Right atrium auricular region (tissue), 2 donors: ENCODE measurements at places on chromosomes 1 and 21. TPM values are rescaled to one million over a fixed set of nuclear protein-coding genes. Genes with fewer than 3 reads are reported as not detected.

- no peaks in the 10 kb centered on the region for H3K27me3 ChIP-seq
- peak overlapping the region; percentile 51 for H3K27ac ChIP-seq
- no peaks in the 10 kb centered on the region for H3K4me1 ChIP-seq
- no peak overlapping the region for H3K4me3 ChIP-seq
Observed at GRCh38 chr1:44294588-44295007, 60.5 kb downstream of the ERI3 start.

- no peak for DNase-seq
- H3K4me3 ChIP-seq: no peak overlapping the region
- no peaks in the 10 kb centered on the region for H3K36me3 ChIP-seq
- H3K27me3 ChIP-seq: no peaks in the 10 kb centered on the region
Observed at GRCh38 chr21:19228226-19228625, 824.6 kb upstream of the TMPRSS15 start.

- no peaks in the 10 kb centered on the region for H3K4me1 ChIP-seq
- no peak overlapping the region for H3K27ac ChIP-seq
- no peaks in the 10 kb centered on the region for H3K27me3 ChIP-seq
- H3K36me3 ChIP-seq: no peaks in the 10 kb centered on the region
Observed at GRCh38 chr1:218702775-218703174, 357.6 kb downstream of the TGFB2 start.

DNA sequence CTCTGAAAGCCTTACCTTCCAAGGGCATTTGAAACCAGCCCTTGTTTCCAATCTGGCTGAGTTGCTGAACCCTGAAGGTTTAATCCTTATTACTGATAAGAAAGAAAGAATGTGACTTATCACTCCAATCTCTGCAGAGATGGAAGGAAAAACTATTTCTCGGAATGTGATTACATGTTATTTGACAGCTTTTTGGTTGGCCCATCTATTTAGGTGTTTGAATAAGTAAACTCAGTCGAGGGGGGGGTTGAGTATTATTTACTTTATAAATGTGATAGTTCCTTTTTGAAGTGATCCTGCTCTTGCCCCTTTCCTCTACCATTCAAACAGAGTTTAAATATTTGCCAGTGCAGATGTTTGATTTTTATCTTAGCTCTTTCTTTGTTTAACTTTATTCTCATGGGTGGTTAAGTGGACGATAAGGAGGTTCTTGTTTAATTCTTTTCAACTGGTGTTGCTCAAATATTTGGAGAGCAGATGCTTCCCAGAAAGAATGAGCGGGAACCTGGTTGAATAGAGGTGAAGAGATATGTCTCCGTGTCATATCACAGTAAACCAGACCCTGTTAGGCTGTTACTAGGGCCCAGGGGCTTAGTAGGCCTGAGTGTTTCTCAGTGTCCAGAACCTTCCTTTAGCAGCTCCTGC lies 126.1 kb downstream of the CACHD1 start:
- H3K27ac ChIP-seq: no peak overlapping the region
- no peaks in the 10 kb centered on the region for H3K27me3 ChIP-seq
- no peaks in the 10 kb centered on the region for H3K4me1 ChIP-seq
- no peaks in the 10 kb centered on the region for H3K36me3 ChIP-seq
- no peak overlapping the region for H3K4me3 ChIP-seq

DNA sequence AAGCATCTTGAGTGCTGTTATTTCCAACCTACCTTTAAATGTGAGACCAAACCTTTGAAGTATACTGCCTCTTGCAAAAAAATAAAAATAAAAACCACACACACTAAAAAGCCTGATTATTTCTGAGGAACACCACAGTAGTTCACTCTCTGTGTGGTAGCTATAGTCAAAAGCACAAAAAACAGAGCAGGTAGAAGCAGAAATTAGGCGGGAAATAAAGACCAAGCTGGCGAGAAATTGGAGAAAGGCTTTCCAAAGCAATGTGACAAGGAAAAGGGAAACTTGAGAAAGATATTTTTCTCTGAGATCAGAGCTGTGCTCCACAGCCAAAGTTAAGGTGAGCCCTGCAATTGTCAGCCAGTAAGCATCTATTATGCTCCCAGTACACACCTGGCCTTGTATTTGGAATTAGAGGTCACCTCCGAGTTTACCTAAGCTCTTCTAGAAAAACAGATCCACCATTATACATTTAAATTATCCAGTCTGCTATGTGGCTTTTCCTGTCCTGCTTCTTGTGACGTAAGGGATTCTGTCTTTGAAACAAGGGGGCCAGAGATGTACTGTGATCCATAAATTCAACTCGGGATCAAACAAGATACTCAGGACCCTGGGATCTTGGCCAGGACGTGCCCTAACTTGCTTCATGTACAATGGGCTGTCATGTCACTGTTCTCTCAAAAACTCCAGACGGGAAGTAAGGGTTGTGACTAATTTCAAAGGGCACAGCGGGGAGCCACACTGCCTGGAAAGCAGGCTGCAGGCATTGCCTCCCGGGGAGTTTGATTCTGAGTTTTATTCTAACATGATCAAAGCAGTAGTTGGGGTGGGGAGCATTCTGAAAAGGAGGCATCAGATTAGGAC lies 39.8 kb upstream of the RAB4A start:
- H3K27ac ChIP-seq: peak overlapping the region; percentile 87
- no peak overlapping the region for H3K4me3 ChIP-seq
- H3K4me1 ChIP-seq: no peaks in the 10 kb centered on the region
- H3K36me3 ChIP-seq: no peaks in the 10 kb centered on the region
- DNase-seq: no peak
- no peaks in the 10 kb centered on the region for H3K27me3 ChIP-seq

DNA sequence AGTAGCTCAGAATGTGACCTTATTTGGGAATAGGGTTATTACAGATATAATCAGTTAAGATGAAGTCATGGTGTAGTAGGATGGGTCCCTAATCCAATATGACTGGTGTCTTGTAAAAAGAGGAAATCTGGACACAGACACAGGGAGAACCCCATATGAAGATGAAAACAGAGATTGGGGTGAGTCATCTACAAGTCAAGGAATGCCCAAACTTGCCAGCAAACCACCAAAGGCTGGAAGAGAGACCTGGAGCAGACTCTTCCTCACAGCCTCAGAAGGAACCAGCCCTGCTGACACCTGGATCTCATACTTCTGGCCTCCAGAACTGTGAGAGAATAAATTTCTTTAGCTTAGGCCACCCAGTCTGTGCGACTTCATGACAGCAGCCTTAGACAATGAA lies 29.9 kb downstream of the KRTAP19-8 start:
- H3K4me3 ChIP-seq: no peak overlapping the region
- no peaks in the 10 kb centered on the region for H3K36me3 ChIP-seq
- DNase-seq: no peak
- no peaks in the 10 kb centered on the region for H3K4me1 ChIP-seq
- no peak overlapping the region for H3K27ac ChIP-seq
- H3K27me3 ChIP-seq: no peaks in the 10 kb centered on the region

DNA sequence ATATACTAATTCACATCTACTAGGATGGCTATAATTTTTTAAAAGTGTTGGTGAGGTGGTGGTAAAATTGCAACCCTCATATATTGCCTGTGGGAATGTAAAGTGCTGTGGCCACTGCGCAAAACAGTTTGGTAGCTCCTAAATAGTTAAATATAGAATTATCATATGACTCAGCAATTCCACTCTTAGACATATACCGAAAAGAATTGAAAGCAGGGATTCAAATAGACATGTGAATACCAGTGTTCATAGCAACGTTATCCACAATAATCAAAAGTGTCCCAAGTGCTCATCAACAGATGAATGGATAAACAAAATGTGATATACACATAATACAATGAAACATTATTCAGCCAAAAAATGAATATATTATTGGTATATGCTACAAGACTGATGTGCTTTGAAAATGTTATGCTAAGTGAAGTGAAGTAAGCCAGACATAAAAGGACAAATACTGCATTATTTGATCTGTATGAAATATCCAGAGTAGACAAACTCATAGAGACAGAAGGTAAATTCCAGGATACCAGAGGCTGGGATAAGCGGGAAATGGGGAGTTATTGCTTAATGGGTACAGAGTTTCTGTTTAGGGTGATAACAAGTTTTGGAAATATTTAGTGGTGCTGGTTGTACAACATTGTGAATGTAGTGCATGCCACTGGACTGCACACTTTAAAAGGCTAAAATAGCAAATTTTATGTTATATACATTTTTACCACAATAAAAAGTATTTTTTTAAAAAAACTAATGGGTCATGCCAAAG lies 342.5 kb downstream of the SEC16B start:
- no peaks in the 10 kb centered on the region for H3K36me3 ChIP-seq
- no peak for DNase-seq
- H3K27me3 ChIP-seq: no peaks in the 10 kb centered on the region

DNA sequence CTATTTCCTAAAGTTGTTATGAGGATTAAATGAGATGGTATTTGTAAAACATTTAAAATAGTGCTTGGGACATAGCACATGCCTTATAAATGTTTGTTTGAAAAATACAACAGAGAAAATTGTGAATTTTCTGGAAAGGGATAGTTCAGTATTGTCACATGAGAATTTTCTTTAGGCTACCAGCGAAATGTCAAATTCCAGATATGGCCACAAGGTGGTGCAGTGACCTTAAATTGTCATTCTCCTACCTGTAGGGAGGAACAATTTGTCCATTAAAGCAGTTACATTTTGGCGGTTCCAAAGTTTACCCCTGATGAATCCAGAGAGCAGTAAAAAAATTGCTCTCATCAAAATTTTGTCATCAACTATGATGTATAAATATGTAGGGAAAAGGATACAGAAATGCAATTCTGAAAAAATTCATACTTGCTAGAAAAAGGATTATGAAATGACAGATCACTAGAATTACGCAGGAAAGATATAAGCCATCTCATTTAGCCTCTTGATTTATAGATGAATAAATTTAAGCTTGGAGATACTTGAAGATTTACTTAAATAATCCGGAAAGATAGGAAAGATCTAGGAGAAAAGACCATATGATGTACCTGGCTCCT lies 50.2 kb upstream of the TSHB start:
- no peaks in the 10 kb centered on the region for H3K4me1 ChIP-seq
- no peaks in the 10 kb centered on the region for H3K27me3 ChIP-seq
- no peak overlapping the region for H3K4me3 ChIP-seq
- no peak for DNase-seq
- H3K36me3 ChIP-seq: no peaks in the 10 kb centered on the region

GRCh38 chr1:216643176-216643575 lies 80.1 kb downstream of the ESRRG start:
- H3K27me3 ChIP-seq: no peaks in the 10 kb centered on the region
- no peak overlapping the region for H3K27ac ChIP-seq
- H3K4me1 ChIP-seq: no peaks in the 10 kb centered on the region
- DNase-seq: no peak

- H3K4me1 ChIP-seq: no peaks in the 10 kb centered on the region
- no peak for DNase-seq
- H3K27ac ChIP-seq: no peak overlapping the region
- no peaks in the 10 kb centered on the region for H3K36me3 ChIP-seq
Observed at GRCh38 chr1:231124746-231125145, 37.1 kb upstream of the TRIM67 start.

- H3K27ac ChIP-seq: no peak overlapping the region
- H3K4me1 ChIP-seq: no peaks in the 10 kb centered on the region
- DNase-seq: peak; percentile 66
- no peaks in the 10 kb centered on the region for H3K36me3 ChIP-seq
- no peaks in the 10 kb centered on the region for H3K27me3 ChIP-seq
Observed at GRCh38 chr1:212916481-212917133, 33.7 kb upstream of the VASH2 start.

GRCh38 chr21:29228306-29228705 lies 70.4 kb upstream of the BACH1 start:
- DNase-seq: no peak
- H3K4me3 ChIP-seq: no peak overlapping the region
- H3K27ac ChIP-seq: no peak overlapping the region

DNA sequence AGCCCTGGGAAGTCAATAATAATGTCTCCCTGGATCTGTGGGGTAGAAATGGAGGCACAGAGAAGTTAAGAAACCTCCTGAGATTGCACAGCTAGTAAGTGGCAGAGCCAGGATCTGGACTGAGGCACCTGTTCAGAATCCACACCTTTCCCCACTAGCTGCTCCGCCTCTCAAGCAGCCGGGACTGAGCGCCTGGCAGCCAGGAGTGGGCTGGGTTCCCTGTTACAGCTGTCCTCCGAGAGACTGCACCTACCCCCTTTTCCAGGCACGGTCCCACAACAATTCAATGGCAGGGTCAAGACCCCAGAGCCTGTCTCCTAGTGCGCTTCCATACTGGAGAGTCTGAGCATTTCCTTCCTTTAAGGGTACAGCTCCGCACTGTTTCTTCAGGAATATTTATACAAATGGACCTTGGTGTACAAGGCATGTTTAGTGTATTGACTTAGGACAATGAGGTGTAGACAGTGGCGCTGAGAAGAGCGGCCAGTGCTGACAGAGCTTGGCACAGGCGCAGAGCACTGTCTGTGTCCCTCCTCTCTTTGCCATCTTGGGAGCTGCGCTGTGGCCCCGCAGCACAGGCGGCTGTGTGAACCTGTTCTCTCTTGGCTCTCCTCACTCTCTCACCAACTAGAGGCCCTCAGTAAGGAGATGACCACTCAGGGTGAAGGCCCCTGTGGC lies 24.4 kb downstream of the GRHL3 start:
- no peak overlapping the region for H3K27ac ChIP-seq
- H3K4me1 ChIP-seq: no peaks in the 10 kb centered on the region
- H3K4me3 ChIP-seq: no peak overlapping the region

GRCh38 chr1:204589409-204590038 lies 73.3 kb downstream of the MDM4 start:
- H3K4me3 ChIP-seq: no peak overlapping the region
- no peaks in the 10 kb centered on the region for H3K27me3 ChIP-seq
- no peaks in the 10 kb centered on the region for H3K36me3 ChIP-seq
- no peaks in the 10 kb centered on the region for H3K4me1 ChIP-seq

- no peak overlapping the region for H3K27ac ChIP-seq
- no peak for DNase-seq
- H3K4me1 ChIP-seq: no peaks in the 10 kb centered on the region
- H3K27me3 ChIP-seq: no peaks in the 10 kb centered on the region
Observed at GRCh38 chr1:9711466-9712020, 60.0 kb downstream of the PIK3CD start.

- no peaks in the 10 kb centered on the region for H3K27me3 ChIP-seq
- no peak overlapping the region for H3K27ac ChIP-seq
- H3K4me1 ChIP-seq: no peaks in the 10 kb centered on the region
- no peaks in the 10 kb centered on the region for H3K36me3 ChIP-seq
- DNase-seq: no peak
Observed at GRCh38 chr1:75632350-75632949, 21.5 kb upstream of the SLC44A5 start.

DNA sequence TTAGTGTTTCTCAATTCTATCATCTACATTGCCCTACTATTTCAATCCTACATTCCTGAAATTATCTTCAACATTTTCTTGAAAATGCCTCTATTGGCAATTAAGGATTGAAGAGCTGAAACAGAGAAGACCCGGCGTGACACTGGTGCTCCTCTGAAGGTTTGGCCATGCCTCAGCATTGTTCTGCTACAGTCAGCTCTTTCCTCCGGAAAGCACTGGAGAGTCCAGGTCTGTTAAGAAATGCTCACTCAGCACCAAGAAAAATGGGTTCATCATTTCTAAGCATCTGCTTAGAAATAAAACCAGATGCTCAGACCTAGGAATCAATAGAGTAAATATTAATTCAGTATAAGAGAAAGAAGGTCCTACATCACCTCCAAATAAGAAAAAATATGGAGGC lies 58.8 kb downstream of the WARS2 start:
- H3K4me3 ChIP-seq: no peak overlapping the region
- no peaks in the 10 kb centered on the region for H3K27me3 ChIP-seq
- DNase-seq: no peak
- H3K4me1 ChIP-seq: peaks cover 23% of the 10 kb centered on the region
- no peaks in the 10 kb centered on the region for H3K36me3 ChIP-seq

C1orf226 gene
- 7.0 TPM for total RNA-seq

SPATA21 gene
- not detected for total RNA-seq

LHX8 gene
- total RNA-seq: not detected
